ENCODE measurements at places on chromosomes 7 and 10. TPM values are rescaled to one million over a fixed set of nuclear protein-coding genes. Genes with fewer than 3 reads are reported as not detected.

The DKK1 gene
- total RNA-seq: 170 TPM

The ZNF727 gene
- total RNA-seq: not detected

DNA sequence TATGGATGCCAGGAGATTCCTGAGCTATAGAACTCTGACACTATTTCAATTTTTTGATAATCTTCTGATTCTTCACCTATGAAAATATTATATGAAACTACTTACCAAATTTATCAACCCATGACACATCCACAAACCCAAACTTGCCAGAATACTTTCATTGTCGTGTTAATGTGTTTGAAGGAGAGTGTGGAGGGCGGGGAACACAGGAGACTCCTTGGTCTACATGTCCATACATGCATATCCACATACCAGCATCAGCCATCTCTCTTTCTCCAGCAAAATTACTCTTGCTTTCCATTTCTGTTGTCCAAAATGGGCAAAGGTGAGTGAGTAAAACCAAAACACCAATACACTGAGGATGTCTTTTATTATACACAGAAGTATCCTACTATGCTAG is 23.5 kb upstream of the BPGM start:
- DNase-seq: no peak

The HIF1AN gene
- 50.8 TPM for total RNA-seq

The HKDC1 gene
- total RNA-seq: 4.0 TPM

The MYO1G gene
- 0.05 TPM for total RNA-seq

DNA sequence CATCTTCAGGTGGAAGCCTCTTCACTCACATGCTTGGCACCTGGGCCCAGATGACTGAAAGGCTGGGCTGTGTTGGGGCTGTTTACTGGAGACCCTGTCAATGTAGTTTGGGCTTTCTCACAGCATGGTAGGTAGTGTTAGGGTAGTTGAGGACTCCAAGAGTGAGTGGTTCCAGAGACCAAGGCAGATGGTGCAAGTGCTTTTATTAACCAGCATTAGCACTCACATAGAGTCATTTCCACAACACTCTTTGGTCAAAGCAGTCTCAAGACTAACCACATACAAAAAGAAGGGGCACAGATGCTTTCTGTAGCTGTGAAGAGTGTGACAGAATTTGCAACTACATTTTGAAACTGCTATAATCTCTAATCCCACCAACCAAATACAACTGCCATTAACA is 135.0 kb downstream of the RTKN2 start:
- DNase-seq: no peak
